Hindlimb muscle (tissue), 1 donor: ENCODE measurements at places on chromosomes 3 and 15. TPM values are rescaled to one million over a fixed set of nuclear protein-coding genes. Genes with fewer than 3 reads are reported as not detected.

The ASB14 gene
- polyA plus RNA-seq: 1.1 TPM

GRCh38 chr3:111721747-111722146, 126.6 kb upstream of the ZBED2 start:
- no peak for DNase-seq

DNA sequence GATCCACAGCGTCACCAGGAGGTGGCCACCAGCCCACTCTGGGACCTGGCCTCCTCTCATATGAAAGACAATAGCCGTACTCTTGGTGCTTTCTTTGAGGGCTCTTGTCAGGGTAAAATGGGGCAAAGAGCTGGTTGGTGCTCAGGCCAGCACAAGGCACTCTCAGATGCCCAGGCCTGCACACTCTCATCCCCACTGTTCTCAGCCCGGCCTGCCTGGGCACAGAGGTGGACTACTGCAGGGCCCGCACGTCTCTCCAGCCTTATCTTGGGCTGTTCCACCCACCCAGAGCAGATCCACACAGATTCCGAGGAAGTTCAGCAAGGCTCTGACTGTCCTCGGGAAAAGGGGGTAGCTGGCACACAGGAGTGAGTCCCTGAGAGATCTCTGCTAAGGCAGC, 122.8 kb upstream of the PRR20G start:
- no peak for DNase-seq

- DNase-seq: no peak
Measured at GRCh38 chr3:165854696-165855095, 17.5 kb upstream of the BCHE start.

DNA sequence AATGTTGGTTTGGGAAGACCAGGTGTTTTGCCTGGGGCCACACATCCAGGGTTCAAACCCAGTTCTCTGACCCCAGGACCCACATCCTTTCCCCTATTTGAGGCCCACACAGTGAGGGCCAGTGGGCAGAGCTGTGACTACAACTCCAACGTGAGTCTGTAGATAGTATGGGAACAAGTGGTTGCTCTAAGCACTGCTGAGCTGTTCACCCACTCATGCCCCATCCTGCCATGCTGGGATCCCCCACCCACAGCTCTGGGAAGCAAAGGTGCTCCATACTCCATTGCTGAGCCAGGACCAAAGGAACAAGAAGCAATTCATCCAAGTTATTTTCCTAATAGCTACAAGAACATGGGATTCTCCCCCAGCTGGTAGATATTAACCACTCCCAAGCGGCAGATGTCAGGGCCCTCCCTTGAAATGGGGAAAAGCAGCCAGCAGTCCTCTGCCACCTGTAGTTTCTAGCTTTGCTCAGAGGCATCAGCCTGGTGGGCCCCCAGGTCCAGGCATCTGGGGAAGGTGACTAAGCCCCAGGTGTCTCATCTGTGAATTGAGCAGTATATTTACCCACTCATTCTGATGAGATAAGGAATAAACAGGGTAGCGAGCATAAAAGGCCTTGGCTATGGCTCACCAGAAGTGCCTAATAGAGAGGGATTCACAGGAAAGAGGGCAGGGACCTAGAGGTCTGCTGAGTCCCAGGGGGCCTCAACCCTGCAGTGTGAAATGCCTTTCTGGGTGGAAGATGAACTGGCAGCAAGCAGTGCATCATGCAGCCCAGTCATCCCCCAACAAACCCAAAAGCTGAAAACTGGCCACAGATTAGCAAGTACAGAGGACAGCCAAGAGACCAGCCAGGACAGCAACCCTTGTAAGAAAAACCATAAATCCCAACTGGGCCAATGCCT, 33.4 kb downstream of the POC1A start:
- DNase-seq: no peak

GRCh38 chr15:90685591-90686434, 31.3 kb upstream of the BLM start:
- DNase-seq: no peak

DNA sequence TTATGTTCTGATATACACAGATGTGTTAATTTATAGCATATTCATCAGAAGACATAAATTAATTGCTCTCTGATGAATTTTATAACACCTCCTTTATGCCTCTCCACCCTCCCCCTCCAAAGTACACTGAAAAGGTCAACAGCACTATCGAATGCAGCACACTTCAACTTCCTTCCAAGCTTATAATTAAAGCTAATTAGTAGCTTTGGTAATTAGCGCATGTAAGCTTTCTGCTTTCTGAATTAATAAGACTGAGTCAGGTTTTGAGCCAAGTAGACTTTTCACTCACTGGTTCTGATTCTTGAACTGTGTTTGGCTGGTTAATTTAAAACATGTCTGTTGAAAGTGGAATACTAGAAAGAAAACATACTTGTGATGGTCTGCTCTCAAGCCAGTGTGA, 760.8 kb upstream of the CFAP20DC start:
- DNase-seq: no peak

GRCh38 chr15:63019511-63020109, 22.9 kb upstream of the TPM1 start:
- DNase-seq: no peak

DNA sequence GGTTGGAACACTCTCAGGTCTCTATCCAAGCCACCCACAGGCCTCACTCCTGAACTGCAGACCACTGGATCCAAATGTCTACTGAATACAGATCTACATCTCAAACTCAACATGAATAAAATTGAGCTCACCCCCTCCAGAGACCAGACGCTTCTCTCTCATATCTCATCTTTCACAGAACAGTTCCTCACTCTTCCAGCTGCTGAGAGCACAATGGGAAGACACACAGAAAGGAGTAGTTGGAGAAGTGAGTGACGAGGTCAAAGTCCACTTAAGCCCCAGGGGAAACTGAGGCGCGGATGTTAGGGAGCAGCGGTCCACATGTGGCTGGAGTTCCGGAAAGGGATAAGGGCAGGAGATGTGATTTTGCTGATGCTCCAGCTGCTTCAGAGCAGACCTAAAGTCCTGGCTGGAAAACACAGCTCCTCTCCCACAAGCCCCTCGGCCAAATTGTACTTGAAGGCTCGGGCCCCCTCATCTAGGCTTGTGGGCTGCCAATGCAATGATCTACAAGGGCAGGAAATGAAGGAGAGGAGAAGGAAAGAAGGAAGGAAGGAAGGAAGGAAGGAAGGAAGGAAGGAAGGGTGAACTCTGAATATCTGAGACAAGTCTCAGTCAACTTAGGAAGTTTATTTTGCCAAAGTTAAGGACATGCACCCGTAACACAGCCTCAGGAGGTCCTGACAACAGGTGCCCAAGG, 211.2 kb upstream of the TLE3 start:
- no peak for DNase-seq

DNA sequence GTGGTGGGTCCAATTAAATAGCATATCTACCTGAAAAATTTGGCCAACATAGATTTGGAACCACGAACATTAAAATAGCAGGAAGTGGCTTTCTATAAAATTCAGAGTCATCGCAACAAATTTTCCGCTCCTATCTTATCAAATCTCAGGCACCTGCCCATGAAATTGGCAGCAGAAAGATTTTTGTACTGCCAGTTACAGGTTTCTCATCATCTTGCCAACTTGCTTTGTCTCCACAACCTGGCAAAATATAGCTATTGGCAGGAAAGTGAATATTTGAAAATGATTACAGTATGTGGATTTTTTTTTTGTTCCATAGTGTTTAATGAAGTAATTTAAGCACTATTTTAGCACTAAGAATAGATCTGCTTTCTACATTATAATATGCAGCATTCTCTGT, 161.6 kb upstream of the LRRC3B start:
- DNase-seq: no peak

- no peak for DNase-seq
Measured at GRCh38 chr3:79285380-79285779, 482.4 kb downstream of the ROBO1 start.

GRCh38 chr3:36227980-36228379, 152.3 kb upstream of the STAC start:
- no peak for DNase-seq
